ENCODE measurements at places on chromosomes 2 and 18. TPM values are rescaled to one million over a fixed set of nuclear protein-coding genes. Genes with fewer than 3 reads are reported as not detected.

DNA sequence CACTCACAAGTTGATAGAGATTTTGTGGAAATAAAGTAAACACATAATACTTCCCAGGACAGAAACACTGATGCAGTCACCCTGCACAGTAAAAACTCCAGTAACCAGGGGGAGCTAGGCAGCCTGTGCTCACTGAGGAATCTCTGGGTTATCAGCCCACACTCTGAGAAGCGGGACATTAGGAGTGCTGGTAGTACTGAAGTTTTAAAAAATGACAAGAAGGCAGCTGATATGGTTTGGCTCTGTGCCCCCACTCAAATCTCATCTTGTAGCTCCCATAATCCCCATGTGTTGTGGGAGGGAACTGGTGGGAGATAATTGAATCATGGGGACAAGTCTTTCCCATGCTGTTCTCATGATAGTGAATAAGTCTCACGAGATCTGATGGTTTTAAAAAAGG lies 31.4 kb downstream of the KCTD1 start:
- H3K27me3 ChIP-seq: no peaks in the 10 kb centered on the region
- H3K4me3 ChIP-seq: no peak overlapping the region
- H3K4me1 ChIP-seq: peaks cover 31% of the 10 kb centered on the region

DNA sequence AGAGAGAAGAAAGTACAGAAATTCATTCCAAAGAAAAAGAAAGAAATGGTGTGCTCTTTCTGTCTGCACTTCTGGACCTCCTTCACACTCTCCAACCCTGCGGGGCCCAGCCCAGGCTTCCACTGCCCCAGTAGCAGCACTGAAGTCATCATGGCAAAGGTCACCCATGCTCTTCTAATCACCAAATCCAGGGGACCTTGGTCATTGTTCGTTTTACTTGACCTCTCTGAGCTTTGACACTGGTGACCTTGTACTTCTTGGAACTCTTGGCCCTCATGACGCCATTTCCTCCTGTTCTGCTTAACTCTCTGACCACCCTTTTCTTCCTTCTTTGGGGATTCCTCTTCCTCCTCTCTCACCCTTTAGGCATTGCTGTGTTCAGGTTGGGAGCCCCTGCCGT lies 105.6 kb downstream of the SMAD7 start:
- peaks cover 25% of the 10 kb centered on the region for H3K27me3 ChIP-seq
- no peak for DNase-seq
- peaks cover 56% of the 10 kb centered on the region for H3K4me1 ChIP-seq
- peaks cover 10% of the 10 kb centered on the region for H3K36me3 ChIP-seq

PSTPIP2 gene
- 7.8 TPM for total RNA-seq

CCT7 gene
- total RNA-seq: 183 TPM

SRD5A2 gene
- total RNA-seq: 0.64 TPM

PAIP2B gene
- 2.9 TPM for total RNA-seq

All from endothelial cell (in vitro differentiated cells).